Left ventricle myocardium inferior (tissue), 1 donor: ENCODE measurements at places on chromosomes 3 and 15. TPM values are rescaled to one million over a fixed set of nuclear protein-coding genes. Genes with fewer than 3 reads are reported as not detected.
A peak's percentile ranks its signal among the peaks of the same experiment; 100 is the strongest.

DNA sequence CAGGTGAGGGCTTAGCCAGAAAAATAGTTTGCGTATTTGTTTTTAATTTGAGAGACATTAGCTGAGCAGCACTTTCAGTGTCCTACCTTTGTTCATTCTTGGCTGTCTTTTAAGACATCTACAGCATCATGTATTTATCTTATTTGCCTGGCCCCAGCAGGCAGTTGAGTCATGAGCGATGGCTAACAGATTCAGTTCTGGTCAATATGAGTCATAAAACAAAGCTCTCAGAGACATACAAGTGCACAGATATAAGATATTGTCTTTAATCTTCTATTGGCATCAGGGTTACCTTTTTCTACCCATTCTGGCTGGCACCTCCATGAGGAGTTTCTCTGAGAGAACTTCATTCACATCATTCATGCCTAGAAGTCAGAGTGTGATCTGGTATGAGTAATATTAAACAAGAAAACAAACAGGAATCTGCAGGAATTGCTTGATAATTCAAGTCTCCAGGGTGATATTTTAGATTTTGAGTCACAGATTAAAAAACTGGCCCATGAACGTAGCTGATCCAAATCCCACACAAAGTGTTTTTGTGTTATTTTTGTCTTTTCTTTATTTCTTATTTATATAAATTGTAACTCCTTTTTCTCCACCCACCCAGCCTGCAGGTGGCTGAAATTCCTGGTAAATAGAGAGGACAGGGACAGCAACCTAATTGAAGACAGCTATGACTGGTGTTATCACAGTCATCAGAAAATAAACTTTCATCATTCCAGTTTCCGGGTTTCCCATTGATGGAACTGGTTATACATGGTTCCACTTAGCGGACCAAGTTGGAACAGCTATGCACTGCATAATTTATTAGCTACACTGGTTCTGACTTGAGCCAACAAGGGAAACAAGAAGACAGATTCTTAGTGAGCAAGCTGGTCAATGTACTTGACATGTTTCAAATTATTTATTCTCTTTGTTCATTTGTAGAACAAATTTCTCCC, 47.3 kb downstream of the PLSCR2 start:
- no peaks in the 10 kb centered on the region for H3K36me3 ChIP-seq
- DNase-seq: no peak
- H3K27me3 ChIP-seq: no peaks in the 10 kb centered on the region

DNA sequence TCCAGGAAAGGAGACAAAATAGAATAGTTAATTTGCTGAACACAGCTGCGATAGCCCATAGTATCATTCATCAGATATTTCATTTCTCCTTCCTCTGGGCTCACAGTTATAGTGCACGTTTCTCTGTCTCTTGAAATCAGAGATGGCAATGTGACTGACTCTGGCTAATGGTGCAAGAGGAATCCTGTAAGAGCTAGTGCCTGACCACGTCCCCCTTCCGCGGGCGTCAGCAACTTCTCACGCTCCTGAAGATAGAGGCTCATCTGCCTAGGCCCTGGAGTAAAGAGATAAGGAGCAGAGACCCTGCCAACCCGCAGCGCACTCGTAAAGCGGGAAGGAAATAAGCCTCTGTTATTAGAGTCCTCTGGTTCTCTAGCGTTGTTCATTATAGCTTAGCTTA, 391.8 kb downstream of the VPS13C start:
- no peaks in the 10 kb centered on the region for H3K4me1 ChIP-seq
- H3K27ac ChIP-seq: no peak overlapping the region
- no peak overlapping the region for H3K4me3 ChIP-seq
- peaks cover 45% of the 10 kb centered on the region for H3K27me3 ChIP-seq
- no peaks in the 10 kb centered on the region for H3K36me3 ChIP-seq
- no peak for DNase-seq

- H3K4me3 ChIP-seq: no peak overlapping the region
- H3K36me3 ChIP-seq: no peaks in the 10 kb centered on the region
- no peak overlapping the region for H3K27ac ChIP-seq
- H3K27me3 ChIP-seq: peaks cover 65% of the 10 kb centered on the region
These were observed 3.5 kb upstream of the ROPN1B start for GRCh38 chr3:125965505-125965904.

COL8A1 gene
- total RNA-seq: 16.4 TPM

ACTRT3 gene
- 0.55 TPM for total RNA-seq

GOLGA8T gene
- total RNA-seq: 0.47 TPM

- DNase-seq: no peak
- no peaks in the 10 kb centered on the region for H3K36me3 ChIP-seq
- H3K4me3 ChIP-seq: peak overlapping the region; percentile 32
- peak overlapping the region; percentile 80 for H3K27ac ChIP-seq
- no peaks in the 10 kb centered on the region for H3K27me3 ChIP-seq
These were observed 205.6 kb downstream of the IL20RB start for GRCh38 chr3:137163241-137163871.

LYZL4 gene
- not detected for total RNA-seq

DNA sequence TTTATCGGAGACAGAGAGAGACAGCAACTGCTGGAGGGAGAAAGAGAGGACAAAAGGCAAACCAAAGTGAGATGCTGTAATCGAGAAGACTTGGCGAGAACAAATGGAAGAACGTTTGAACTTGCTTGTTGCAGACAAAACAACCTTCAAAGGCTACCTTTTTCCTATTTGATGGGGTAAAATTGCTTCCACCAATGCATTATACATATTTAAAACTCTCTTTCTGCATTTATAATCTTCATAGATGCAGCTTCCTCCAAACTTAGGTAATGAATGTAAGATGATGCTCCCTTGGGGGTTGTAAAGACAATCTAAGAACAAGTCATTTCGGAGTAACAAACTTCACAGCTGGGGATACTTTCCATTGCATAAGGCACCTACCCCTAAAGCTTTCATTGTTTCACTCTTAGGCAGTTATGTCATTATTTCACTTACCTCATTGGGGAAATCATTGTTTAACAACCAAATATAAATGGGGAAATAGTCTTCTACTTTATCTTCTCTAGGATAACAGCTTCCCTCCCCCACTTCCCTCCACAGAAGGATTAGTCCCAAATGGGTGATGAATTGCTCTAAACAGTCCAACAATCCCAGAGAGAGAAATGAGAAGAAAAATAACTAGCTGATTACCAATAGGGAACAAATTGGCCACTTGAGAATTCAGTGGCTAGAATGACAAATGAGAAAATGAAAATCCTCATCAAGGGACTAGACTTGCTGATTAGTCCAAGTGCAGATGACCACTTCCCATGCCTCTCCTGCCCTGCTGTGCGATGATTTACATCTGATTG, 269.8 kb upstream of the ADAMTS9 start:
- no peaks in the 10 kb centered on the region for H3K27me3 ChIP-seq
- H3K4me1 ChIP-seq: peaks cover 29% of the 10 kb centered on the region
- no peak overlapping the region for H3K4me3 ChIP-seq
- peak overlapping the region; percentile 55 for H3K27ac ChIP-seq
- H3K36me3 ChIP-seq: no peaks in the 10 kb centered on the region

PCLAF gene
- 0.58 TPM for total RNA-seq

SEMA3F gene
- 10.2 TPM for total RNA-seq

CCDC39 gene
- total RNA-seq: not detected

GRCh38 chr15:41918506-41919126, 24.8 kb upstream of the SPTBN5 start:
- no peak for DNase-seq
- H3K36me3 ChIP-seq: peaks cover 12% of the 10 kb centered on the region
- H3K4me3 ChIP-seq: no peak overlapping the region
- H3K27me3 ChIP-seq: no peaks in the 10 kb centered on the region
- peak overlapping the region; percentile 89 for H3K27ac ChIP-seq

GRAMD2A gene
- total RNA-seq: not detected

- H3K4me1 ChIP-seq: no peaks in the 10 kb centered on the region
- no peak overlapping the region for H3K4me3 ChIP-seq
- H3K36me3 ChIP-seq: no peaks in the 10 kb centered on the region
- no peaks in the 10 kb centered on the region for H3K27me3 ChIP-seq
These were observed 247.3 kb upstream of the KCNH8 start for GRCh38 chr3:18900994-18901393.

- DNase-seq: no peak
- H3K27ac ChIP-seq: peak overlapping the region; percentile 85
- H3K27me3 ChIP-seq: no peaks in the 10 kb centered on the region
- peaks cover 54% of the 10 kb centered on the region for H3K4me1 ChIP-seq
These were observed 103.9 kb downstream of the SNRK start for GRCh38 chr3:43390255-43390588.

GOLGA6L7 gene
- total RNA-seq: not detected

- peaks cover 2% of the 10 kb centered on the region for H3K36me3 ChIP-seq
- H3K27ac ChIP-seq: peak overlapping the region; percentile 50
These were observed 11.0 kb downstream of the LYSMD2 start for GRCh38 chr15:51726302-51727073.

STRIT1 gene
- total RNA-seq: 11.7 TPM

DNA sequence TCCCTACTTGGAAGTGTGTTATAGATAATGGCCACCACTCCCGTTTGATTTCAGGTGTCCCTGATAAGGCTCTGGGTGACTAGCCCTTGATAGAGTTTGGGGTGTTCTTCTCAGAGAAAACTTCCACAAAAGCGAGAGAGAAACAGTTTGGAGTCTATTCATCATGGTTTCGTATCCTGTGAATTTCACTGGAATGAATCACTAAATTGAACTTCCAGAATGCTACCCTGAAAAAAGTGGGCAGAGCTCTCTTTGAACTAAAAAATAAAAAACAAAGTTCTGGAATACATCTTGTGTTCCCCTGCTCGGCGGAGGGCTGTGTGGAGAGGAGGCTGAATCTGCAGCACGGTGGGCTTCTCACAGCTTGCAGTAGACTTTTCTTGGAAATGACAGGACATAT, 52.8 kb upstream of the FAM98B start:
- H3K4me1 ChIP-seq: peaks cover 12% of the 10 kb centered on the region
- H3K27me3 ChIP-seq: no peaks in the 10 kb centered on the region
- peak overlapping the region; percentile 40 for H3K27ac ChIP-seq
- H3K4me3 ChIP-seq: no peak overlapping the region
- no peak for DNase-seq

GOLGA6L9 gene
- total RNA-seq: 0.99 TPM

TMED3 gene
- total RNA-seq: 22.8 TPM

RPP14 gene
- 22.7 TPM for total RNA-seq

- no peak overlapping the region for H3K4me3 ChIP-seq
- no peak for DNase-seq
- peaks cover 30% of the 10 kb centered on the region for H3K36me3 ChIP-seq
- H3K27me3 ChIP-seq: no peaks in the 10 kb centered on the region
- no peak overlapping the region for H3K27ac ChIP-seq
These were observed 10.5 kb downstream of the SLC6A6 start for GRCh38 chr3:14412831-14413380.

DNA sequence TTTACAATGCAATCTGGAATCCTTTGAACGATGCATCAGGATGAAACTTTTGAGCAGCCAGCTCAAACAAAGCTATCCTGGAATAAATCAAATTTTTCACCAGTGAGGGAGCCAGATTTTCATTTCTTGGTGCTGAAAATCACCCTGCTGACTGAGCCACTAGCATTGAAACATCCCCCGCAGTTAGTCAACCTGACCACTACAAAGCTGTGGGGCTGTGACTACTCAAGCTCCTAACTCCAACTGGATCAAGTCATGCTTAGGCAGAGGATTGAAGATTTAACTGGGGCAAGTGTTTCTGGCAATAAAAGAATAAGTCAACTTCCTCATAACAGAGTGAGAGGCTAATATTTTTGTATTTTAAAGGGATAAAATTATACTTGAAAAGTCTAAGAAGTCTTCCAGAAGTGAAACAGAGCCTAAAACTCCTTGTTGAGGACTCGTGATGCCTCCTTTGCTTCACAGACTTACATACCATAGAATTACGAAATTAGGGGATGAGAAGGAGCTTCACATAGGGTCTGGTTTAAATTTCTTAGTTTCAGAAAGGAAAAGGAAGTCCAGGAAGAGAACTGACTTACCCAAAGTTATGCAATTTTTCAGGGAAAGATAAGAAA, 177.8 kb downstream of the SERPINI1 start:
- no peak overlapping the region for H3K4me3 ChIP-seq
- H3K4me1 ChIP-seq: peaks cover 9% of the 10 kb centered on the region
- no peak overlapping the region for H3K27ac ChIP-seq
- no peak for DNase-seq

DNA sequence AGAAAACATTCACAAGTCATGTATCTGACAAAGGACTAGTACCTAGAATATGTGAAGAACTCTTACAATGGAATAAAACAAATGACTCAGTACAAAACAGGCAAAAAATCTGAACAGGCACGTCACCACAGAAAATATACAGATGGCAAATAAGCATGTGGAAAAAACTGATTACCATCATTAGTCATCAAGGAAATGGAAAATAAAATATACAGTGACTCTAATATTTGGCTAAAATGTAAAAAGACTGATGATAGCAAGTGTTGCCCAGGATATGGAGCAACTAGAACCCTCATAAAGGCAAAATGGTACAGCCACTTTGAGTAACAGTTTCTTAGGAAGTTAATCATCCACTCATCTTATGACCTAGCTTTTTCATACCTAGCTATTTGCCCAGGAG, 95.8 kb upstream of the ABHD17C start:
- no peak overlapping the region for H3K27ac ChIP-seq
- no peaks in the 10 kb centered on the region for H3K27me3 ChIP-seq
- no peaks in the 10 kb centered on the region for H3K36me3 ChIP-seq
- no peak overlapping the region for H3K4me3 ChIP-seq

CXCR6 gene
- 0.33 TPM for total RNA-seq

TMC3 gene
- total RNA-seq: not detected

P4HTM gene
- 28.9 TPM for total RNA-seq

- no peak for DNase-seq
- peak overlapping the region; percentile 69 for H3K27ac ChIP-seq
- peak overlapping the region; percentile 63 for H3K4me3 ChIP-seq
- H3K27me3 ChIP-seq: peaks cover 23% of the 10 kb centered on the region
- H3K36me3 ChIP-seq: no peaks in the 10 kb centered on the region
These were observed 40.4 kb upstream of the VEPH1 start for GRCh38 chr3:157543501-157544035.

DNA sequence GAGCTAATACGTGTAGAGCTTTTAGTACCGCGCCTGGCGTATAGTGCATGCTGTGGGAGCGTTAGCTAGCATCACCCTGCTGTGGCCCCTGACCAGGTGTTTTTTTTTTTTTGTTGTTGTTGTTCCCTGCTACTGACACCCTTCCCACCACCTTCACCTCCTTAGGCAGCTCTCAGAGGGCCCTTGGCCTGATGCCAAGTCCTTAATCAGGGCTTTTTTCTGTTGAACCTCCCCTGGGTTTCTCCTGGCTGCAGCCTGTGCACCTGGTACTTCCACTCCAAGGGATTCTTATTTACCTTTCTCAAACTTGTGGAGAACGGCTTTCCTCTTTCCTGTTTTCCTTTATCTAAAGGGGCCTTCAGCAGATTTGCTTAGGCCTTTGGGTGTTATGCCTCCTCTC, 53.3 kb downstream of the SLC7A14 start:
- DNase-seq: no peak
- no peaks in the 10 kb centered on the region for H3K36me3 ChIP-seq
- H3K4me1 ChIP-seq: peaks cover 12% of the 10 kb centered on the region
- H3K4me3 ChIP-seq: no peak overlapping the region

DNA sequence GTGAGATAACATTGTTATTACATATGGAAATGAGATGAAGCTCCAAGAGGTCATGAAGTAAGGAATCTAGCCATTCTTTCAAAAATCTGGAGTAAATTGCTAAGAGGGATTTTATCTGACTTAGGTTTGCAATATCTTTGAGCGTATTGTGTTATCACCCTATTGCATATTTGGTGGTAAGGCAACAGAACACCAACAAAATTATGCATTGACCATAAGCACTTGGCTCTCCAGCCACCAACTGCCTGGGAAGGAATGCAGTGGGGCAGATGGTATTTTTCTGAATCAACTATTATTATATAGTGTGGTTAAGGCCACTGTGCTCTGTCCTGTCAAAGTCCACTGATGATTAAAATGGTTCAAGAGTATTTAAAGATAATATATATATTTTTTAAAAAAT, 287.9 kb upstream of the SEMA6D start:
- no peak for DNase-seq
- no peak overlapping the region for H3K27ac ChIP-seq
- no peaks in the 10 kb centered on the region for H3K36me3 ChIP-seq
- no peaks in the 10 kb centered on the region for H3K4me1 ChIP-seq
- no peaks in the 10 kb centered on the region for H3K27me3 ChIP-seq

ACSBG1 gene
- 0.25 TPM for total RNA-seq

HYAL1 gene
- total RNA-seq: 52.2 TPM
